ENCODE measurements at places on chromosomes 1 and 21. TPM values are rescaled to one million over a fixed set of nuclear protein-coding genes. Genes with fewer than 3 reads are reported as not detected.

CYP4A11 gene
- total RNA-seq, result not detected

TNNT2 gene
- total RNA-seq, result 7,122 TPM

APP gene
- total RNA-seq, result 496 TPM

FBLIM1 gene
- 94.7 TPM for total RNA-seq

DNA sequence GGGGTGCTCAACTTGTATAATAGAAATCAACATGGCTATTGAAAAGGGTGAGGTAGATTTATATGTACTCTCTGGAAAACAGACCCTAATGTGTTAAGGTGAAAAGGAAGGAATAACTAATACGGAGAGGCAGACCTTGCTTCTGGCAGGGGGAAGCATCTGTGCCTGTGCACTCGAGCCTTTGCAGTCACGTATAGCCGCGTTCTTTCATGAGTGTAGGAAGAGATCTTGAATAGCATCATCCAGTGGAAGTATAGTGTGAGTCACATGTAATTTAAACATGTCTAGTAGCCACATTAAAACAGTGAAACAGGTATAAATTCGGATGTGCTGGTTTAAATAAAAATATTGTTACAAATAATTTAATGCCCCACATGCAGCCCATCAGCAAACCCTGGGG, 3.0 kb downstream of the A3GALT2 start:
- DNase-seq, result no peak

DNA sequence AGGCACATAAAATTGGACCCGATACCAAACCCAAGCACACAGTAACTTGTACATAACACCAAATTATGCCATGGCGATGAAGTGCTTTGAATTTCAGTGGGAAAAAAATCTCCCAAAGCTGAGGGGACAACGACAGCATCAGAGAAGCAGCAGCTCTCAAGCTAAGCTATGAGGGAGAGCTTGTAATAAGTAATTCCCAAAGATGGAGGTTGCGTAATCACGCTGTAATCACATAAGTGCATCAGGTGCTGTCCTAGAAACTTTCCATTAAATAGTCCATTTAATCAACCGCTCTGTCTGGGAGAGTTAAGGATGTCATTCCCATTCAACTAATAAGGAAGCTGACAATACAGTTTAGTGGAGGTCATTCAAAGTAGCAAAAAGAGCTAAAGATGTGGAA, 37.6 kb upstream of the KRTAP19-8 start:
- DNase-seq, result no peak

DNA sequence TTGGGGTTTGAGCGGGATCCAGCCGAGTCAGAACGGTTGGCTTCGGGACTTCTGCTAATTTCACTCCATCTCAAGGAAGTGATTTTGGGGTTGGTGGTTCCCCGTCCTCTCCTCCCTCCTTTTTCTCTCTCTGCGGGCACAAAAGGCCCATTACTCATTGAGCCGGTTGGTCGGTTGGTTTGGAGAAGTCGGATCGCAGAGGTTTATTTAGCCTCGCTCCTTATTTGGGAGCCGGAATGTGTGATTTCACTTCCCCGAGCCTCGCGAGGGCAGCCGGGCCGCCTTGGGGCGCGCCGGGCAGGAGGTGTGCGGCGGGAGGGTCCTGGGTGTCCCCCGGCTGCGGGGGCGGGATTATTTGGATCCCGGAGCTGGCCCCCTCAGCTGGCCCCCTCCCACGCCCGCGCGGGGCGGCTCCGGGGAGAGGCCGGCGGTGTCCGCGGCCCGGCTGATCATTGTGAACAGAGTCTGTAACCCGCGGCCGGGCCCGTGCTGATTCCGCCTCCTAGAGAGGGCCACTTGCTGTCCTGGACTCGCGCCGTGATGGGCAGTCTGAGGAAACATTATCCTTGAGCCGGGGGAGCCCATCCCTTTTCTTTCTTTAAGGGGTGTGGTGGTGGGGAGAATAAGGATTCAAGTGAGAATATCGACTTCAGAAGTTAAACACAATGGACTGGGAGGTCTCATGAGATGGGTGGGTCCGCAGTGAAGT, 1.2 kb downstream of the MAPKAPK2 start:
- peak; percentile 84 for DNase-seq

DNA sequence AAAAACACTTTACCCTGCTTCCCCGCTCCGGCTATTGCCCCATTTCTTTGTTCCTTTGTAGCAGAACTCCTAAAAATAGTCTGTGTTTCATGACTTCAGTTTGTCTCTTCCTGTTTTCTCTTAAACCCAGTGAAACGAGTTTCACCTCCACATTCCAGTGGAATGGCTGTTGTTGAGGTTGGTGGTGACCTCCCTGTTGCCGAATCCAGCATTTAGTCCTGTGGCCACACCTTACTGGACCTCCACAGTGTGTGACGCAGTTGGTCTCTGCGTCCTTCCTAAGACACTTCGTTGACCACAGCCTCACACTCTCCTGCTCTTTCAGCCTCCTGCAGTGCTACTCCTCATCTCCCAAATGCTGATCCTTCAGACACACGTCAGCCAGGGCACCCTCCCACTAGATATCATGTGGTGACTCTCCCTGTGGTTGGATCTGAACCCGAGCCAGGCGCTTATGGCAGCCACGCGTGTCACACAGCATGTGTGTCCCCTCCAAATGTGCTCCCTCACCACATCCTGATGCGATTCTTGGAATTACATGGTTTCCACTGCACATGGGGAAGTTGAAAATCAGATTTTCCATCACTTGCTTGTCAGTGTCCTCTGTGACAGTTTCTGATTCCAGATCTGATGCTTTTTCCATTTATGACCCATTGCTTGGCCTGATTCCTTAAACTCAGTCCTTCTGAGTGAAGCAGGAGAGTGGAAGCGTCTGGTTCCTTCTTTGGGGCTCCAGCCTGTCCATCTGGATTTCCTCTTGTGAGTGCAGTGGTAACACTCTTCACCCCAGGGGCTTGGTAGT, 99.1 kb upstream of the ARTN start:
- DNase-seq, result peak; percentile 55

GRCh38 chr1:203378556-203379245, 27.8 kb upstream of the FMOD start:
- DNase-seq, result no peak

- DNase-seq, result no peak
These were observed 343.4 kb downstream of the HHIPL2 start for GRCh38 chr1:222204475-222204874.

- DNase-seq, result no peak
These were observed 32.8 kb upstream of the RUNX1 start for GRCh38 chr21:35081861-35082260.

DNA sequence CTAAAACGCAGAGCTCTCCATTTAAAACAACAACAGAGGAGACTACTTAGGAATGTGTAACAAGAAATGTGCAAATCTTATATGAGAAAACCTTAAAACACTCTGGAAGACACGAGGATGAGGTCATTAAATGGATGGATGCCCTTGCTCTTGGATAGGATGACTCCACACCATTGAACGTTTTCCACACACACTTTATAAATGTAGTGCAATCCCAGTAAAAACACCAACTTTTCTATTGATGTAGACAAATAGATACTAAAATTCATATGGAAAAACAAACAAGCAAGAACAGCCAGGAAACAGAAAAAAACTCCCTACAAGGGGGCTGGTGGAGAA, 18.4 kb upstream of the COL6A1 start:
- no peak for DNase-seq

GRCh38 chr1:93633313-93633712, 48.3 kb downstream of the BCAR3 start:
- DNase-seq, result no peak

- DNase-seq, result no peak
These were observed 70.6 kb upstream of the GJB5 start for GRCh38 chr1:34684266-34684665.

GRCh38 chr1:8752411-8752810, 65.0 kb downstream of the RERE start:
- DNase-seq, result no peak

DNA sequence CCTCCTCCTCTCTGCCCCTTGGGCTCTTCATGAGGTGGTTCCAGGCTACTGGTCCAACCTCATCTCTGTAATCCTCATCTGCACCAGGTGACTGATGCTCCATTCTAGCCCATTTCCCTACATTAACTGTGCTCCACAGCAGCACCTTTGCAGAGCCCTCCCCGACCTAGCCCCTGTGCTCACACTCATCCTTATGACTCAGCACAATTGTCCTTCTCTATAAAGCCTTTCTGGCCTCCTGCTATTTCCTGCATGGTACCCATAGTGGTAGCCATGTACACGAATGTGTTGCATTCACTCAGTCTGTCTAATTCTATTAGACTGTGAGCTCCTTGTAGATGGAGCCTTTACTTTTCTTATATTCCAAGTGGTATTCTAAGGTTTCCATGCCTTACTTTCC, 339.0 kb downstream of the DISC1 start:
- no peak for DNase-seq

DNA sequence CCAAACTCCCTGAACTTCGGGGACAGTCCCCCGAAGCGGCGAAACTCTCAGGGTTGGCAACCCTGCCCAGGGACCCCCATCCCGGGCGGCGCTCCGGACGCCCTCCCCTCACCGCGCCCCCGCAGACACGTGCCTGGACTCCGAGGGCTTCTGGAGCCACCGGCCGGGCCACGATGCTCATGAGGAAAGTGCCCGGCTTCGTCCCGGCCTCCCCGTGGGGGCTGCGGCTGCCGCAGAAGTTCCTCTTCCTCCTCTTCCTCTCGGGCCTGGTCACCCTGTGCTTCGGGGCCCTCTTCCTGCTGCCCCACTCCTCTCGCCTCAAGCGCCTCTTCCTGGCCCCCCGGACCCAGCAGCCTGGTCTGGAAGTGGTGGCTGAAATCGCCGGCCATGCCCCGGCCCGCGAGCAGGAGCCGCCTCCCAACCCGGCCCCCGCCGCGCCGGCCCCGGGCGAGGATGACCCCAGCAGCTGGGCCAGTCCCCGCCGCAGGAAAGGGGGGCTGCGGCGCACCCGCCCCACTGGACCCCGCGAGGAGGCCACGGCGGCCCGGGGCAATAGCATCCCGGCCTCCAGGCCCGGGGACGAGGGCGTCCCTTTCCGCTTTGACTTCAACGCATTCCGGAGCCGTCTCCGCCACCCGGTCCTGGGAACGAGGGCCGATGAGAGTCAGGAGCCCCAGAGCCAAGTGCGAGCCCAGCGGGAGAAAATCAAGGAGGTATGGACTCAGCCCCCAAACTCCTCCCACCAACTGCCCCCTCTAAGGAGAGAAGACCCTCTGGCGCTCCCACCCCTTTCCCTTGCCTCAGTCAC, 1.2 kb downstream of the MAN1C1 start:
- DNase-seq, result peak; percentile 76

GRCh38 chr1:112169517-112169916, 180.0 kb upstream of the KCND3 start:
- no peak for DNase-seq

Measured in right cardiac atrium (tissue), 5 donors.